ENCODE measurements at places on chromosomes 7 and 10.
A peak's percentile ranks its signal among the peaks of the same experiment; 100 is the strongest.

DNA sequence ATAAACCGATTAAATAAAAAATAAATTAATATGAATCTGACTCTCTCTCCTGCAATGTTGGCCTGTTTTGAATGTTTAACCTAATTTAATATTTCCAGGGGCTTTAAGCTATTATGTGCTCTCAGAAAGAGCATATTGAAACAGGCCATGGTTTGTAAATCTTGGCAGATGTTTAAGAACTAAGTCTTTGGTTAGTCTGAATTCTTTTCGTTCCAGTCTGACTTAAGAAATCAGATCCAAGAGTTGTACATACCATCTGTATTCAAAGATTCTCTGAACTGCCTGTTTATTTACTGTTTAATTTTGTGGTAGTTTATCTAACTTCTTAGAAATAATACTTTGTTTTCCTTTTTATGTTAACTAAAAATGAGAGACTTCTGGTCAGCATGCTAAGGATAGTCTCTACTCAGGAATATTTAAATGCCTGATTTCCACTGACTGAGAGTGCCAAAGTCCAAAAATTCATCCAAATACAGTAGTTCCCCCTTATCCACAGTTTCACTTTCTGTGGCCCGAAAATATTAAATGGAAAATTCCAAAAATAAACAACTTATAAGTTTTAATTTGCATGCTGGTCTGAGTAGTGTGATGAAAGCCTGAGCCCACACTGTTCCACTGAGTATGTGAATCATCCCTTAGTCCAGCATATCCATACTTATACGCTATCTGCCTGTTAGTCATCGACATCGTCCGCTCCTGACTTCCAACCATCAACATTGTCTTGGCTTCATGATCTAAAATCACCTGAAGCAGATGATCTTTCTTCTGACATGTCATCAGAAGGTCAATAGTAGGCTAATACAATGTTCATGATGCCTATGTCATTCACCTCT lies 238.1 kb upstream of the CSTF2T start:
- no peak for DNase-seq

- no peak for DNase-seq
These were observed 100.3 kb upstream of the ANK3 start for GRCh38 chr10:60490013-60490412.

DNA sequence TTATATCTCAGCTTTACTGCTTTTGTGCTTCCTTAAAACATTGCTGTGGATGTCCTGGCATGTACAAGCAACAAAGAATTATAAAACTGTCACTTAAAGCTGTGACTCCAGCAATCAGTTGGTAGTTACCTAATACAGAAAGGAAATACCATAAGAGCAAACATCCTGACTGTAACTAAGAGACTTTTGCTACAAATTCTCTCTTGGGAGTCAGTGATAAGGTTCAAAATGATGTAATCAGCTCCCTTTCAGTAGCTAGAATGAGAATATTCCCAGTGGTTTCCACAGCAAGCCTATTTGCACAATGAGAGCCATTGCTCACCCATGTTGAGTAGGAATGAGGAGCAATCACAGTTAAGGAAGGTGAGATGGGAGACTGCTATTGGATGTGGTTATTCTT lies 7.6 kb downstream of the PNLIPRP1 start:
- no peak for DNase-seq

GRCh38 chr10:27618906-27619305 lies 114.8 kb downstream of the RAB18 start:
- no peak for DNase-seq

GRCh38 chr10:5952731-5953385 lies 24.5 kb downstream of the IL15RA start:
- no peak for DNase-seq

DNA sequence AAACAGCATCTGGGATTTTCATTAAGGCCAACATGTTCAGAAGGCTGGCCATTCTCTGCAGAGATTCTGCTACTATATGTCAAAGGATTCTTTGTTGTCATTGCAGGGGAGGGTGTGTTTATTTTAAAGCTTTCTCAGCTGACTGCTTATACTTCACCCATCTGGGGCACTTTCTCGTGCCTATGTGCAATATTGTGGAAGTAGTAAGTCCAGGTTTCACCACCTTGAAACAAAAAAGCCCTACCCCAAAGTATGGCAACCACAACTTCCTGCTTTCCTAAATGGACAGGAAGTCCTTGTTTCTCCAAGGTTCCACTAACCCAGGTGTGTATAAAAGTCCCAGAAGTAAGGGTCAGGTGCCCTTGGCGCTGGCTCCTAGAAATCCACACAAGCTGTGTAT lies 58.7 kb upstream of the COL1A2 start:
- no peak for DNase-seq

- no peak for DNase-seq
These were observed 117.8 kb downstream of the GRK5 start for GRCh38 chr10:119325131-119325530.

DNA sequence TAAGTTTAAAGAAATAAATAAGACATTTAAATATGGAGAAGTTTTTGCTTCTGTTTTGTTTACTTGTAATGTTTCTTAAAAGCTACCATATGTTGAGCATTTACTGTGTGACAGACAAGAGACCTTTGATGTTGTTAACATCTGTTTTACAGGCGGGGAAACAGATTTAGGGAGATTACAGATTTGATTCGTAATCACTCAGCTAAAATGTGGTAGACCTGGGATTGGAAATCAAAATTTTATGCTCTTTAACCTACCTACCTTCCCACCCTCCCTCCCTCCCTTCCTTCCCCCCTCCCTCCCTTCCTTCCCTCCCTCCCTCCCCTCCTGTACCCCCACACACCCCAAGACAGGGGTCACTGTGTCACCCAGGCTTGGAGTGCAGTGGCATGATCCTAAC lies 11.7 kb downstream of the LCOR start:
- no peak for DNase-seq

- no peak for DNase-seq
These were observed 60.0 kb upstream of the ORC5 start for GRCh38 chr7:104267701-104268368.

DNA sequence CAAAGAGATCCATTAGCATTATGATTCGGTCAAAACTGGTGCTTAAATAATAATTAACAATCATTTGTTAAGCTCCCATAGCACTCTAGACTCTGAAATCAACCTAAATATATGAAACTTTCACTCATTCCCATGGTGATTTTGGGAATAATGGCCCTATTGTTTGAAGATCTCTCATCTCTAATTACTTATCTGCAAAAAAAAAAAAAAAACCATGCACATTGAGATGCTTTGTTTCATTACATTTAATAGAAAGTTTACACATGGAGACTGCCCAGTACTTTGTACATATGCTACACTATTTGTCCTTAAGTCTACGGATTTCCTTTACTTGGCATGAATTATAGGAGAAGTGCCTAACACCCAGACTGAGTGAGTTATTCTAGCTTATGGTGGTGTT lies 280.6 kb upstream of the MEOX2 start:
- no peak for DNase-seq

DNA sequence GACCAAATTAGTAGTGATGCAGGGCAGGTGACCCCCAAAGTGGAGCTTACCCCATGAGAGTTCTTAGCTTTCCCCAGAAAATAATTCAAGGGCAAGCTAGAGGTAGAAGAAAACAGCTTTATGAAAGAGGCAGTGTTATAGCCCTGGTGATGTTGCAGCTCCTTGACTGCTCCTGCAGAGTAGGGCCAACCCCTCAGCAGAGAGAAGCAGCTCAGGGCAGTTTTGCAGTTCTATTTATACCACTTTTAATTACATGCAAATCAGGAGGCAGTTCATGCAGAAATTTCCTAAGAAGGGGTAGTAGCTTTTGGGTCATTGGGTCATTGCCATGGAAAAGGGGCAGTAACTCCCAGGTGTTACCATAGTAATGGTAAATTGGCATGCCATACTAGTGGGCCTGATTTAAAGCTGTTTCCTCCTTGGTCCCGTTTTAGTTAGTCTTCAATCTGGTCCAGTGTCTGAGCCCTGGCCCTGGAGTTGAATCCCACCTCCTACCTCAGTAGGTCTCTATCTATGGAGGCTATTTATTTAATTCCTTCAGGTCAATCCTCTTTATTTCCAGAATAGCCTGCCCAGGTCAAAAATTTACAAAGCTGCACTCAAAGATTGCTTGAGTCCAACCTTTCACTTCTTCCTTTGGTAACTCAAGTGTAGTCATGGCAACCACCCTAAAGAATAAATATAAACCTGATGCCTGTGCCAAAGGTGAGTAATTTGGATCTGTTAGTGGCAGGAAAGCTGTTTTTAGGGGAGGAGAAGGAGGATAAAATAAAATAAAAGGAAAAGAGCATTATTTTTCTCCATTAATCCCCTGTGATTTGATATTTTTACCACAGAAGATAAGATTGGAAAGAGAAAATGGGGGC lies 29.5 kb downstream of the PLXDC2 start:
- no peak for DNase-seq

DNA sequence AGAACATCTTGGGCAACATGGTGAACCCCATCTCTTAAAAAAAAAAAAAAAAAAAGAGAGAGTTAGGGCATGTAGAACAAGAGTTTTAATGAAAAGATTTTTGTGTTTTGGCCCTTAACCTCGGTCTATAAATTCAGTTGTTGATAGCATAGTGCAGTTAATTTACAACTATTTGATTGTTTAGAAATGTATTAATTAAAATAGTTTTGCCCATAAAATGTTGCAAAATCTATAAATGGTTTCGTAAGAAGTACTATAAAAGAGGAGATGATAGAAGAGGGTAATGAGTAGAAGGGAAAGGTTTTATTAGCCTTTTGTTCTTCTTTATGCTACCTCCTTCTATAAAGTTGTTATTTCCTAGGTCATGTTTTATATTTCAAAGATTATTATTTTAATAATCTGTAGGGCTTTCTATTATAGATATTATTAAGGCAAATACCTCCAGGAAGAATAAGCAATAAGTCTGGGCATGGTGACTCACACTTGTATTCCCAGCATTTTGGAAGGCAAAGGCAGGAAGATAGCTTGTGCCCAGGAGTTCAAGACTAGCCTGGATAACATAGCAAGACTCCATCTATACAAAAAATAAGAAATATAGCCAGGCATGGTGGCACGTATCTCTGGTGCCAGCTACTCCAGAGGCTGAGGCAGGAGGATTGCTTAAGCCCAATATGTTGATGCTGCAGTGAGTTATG lies 73.3 kb downstream of the MCU start:
- no peak for DNase-seq

- DNase-seq, result no peak
These were observed 113.1 kb upstream of the ADCY1 start for GRCh38 chr7:45461026-45461425.

DNA sequence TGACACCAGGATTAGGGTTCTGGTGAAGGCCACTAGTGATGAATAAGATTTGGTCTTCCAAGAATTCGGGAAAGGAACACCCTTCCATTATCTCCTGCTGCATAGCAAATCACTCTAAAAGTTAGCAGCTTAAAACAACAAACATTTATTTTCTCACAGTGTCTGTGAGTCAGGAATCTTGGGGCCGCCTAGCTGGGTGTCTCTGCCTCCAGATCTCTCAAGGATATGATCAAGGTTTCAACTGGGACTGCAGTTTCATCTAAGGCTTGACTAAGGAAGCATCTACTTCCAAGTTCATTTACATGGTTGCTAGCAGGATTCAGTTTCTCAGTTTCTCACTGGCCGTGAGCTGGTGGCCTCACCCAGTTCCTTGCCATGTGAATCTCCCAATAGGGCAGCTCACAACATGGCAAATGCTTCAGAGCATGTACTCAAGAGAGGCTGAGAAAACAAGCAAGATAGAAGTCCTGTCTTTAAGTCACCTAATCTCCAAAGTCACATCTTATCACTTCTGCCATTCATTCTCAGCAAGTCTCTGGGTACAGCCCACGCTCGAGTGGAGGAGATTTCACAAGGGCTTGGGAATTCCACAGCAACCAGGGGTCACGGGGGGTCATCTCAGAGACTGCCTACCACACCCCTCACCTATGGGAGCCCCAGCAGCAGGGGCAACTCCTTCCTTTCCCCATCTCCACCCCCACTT lies 26.8 kb downstream of the TLX1 start:
- DNase-seq, result no peak

DNA sequence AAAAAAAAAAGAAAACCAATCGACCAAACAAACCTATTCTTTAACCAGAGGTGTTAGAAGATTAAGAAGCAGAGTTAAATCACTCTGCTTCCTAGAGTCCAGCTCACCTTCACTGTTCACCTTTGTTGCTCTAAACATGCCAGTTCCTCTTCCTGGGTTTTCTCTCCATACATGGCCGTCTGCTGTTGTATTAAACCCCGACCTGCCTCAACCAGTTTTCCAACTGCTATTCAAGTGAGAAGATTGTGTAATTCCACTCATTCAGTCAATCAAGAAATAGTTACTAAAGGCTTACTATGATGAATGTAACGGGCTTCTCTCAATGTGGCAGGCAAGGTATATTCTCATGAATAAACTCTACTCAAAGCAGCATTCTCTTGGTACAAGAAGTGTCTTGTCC lies 8.8 kb downstream of the AASS start:
- no peak for DNase-seq

GRCh38 chr7:155426543-155427410 lies 31.2 kb upstream of the EN2 start:
- DNase-seq, result no peak

DNA sequence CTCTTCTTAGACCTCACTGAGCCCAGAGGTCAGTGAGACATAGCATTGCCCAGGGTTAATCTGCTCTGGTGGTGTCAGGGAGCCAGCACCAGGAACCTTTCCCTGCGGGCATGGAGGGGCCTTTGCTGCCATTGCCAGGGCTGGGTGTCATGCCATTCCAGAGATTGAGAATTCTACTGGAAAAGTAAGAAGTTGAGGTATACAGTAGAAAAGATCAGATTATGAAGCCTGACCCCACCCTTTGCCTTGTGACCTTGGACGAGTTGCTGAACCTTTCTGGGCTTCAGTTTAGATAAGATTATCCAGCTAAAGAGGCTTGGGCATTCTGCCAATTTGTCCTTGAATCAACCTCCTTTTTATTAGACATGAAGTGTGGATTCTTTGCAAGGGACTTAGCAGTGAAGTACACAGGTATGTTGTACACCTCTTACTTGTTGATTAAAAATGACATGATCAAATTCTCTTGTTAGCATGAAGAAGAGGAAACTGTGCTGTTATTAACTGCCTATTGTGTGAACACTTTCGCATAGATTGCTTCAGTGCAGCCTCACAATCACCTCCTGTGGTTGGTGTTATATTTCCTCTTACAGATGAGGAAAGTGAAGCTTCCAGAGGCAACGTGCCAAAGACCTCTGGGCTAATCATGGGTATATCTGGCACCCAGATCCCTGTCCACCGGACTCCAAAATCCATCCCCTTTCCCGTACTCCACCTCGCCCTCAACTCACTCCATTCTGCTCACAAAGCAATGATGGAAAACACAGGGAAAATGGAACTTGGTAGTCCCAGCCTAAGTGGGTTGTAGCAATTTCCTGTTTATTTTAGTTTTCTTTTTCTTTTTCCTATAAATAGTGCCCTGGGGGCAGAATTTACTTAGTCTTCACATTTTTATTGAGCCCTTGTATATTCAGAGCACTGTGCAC lies 151.3 kb downstream of the CAMK1D start:
- DNase-seq, result no peak

- no peak for DNase-seq
These were observed 22.6 kb downstream of the COL28A1 start for GRCh38 chr7:7512861-7513597.

GRCh38 chr10:22252224-22252800 lies 34.5 kb upstream of the EBLN1 start:
- peak; percentile 3 for DNase-seq
